ENCODE measurements at places on chromosomes 13 and 19. TPM values are rescaled to one million over a fixed set of nuclear protein-coding genes. Genes with fewer than 3 reads are reported as not detected.

GRCh38 chr13:78305171-78305570 lies 298.2 kb downstream of the POU4F1 start:
- DNase-seq, result no peak

DNA sequence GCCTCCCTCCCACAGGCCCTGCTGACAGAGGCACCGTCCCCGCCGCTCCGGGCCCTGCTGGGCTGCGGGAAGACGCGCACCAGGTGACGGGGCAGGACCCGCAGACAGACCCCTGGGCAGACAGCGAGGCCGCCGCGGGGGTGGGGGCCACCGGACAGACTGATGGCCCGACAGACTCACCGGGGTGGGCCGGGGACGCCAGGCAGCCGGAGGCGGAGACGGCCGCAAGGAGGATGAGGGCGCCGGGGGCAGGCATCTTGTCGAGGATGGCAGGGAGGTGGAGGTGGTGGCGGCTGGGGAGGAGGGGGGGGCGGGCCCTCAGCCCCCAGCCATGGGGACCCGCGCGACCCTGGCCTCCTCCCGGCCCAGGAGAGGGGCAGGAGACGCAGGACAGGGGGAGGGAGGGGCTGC lies 309 bp downstream of the LMTK3 start:
- no peak for DNase-seq

Gene ZNF813
- 4.3 TPM for total RNA-seq

Gene LILRB4
- total RNA-seq, result not detected

Data from activated T-helper 1 cell treated with anti-CD3 and anti-CD28 coated beads, Interleukin-12 subunit alpha, Interleukin-12 subunit beta, Interleukin-2, Interleukin-4 antibody, amounts not matched to agents 30 ng/mL and 10 ng/mL and 1 ng/mL, durations not matched to agents 14 hours and 24 hours and 36 hours (primary cell).